ENCODE measurements at places on chromosomes 4 and X.

GRCh38 chr4:10157478-10158332 lies 41.1 kb upstream of the WDR1 start:
- DNase-seq: peak; percentile 19

DNA sequence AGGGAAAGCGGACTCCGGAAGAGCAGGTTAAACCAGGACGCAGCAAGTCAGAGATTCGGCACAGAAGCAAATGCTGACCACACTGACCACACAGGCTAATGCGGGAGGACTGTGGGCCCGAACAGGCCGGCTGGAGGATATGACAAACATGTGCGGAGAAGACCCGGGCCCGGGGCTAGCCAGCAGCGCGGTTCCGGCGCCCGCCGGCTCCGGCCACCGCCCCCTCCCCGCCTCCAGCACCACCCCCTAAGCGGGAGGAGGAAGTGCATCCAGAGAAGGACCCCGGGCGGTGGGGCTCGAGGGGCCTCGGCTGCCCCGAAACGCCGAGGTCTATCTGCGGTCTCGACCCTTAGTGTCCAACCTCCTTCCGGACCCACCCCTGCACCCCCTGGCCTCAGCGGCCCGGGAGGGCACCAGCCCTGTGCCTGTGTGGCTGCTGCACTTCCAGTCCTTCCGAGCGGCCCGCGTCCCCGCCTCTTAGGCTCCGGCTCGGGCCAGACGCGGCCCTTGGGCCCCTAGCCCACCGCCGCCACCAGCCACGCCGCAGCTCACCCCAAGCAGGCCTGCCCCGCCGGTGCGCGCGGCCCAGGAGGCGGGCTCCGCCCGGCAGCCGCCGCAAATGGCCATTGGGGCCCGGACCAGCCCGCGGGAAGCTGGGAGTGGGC lies 2.1 kb downstream of the ELOVL6 start:
- DNase-seq: peak; percentile 75

DNA sequence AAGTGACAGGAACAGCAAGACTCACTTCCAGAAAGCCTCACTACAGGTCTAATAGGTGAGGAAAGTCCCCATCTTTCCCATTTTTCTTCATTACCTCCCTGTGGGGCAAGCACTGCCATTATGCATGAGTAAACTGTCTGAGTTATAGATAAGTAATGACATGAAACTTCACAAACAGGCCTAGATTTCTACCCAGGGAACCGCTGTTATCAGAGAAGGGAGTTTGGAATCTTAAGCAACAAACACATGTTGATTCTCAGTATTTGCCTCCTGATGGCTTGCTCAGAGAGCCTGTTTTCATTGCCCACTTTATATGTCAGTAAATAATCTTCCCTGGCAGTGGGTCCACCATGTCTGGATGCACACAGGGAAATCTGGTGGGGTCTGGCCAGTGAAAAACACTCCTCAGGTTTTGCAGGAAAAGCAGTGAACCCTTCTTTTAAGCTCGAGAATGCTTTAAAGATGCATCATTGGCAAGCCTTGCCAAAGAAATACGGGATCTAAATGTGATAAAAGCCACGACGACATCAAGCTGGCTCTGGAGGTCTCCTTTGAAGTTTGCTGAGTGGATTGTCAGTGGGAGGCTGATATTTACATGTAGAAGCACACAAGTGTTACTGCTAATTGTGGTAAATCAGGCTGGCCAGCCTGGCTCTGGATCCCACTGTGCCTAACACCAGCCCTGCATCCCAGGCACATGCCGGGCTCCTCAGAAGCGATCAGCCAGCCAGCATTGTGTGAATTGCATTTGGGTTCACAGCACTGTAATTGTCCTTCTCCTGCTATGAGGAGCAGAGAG lies 25.2 kb downstream of the PDGFRA start:
- no peak for DNase-seq

DNA sequence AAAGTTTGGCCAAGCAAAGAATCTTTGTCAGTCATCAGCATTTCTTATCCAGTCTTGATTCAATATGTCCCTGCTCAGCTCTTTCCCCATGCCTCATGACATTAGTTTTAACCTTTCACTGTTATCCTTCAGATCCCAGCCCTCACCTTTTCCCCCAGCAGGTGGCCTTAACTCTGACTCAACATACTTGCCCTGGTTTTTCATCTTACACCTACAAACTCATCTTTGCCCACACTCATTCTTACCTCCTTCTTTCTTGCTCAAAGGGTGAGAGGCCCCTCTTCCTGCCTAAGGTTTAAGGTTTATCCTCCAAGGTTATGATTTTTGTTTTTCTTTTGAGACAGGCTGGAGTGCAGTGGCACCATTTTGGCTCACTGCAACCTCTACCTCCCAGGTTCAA lies 10.6 kb upstream of the ANXA5 start:
- no peak for DNase-seq

DNA sequence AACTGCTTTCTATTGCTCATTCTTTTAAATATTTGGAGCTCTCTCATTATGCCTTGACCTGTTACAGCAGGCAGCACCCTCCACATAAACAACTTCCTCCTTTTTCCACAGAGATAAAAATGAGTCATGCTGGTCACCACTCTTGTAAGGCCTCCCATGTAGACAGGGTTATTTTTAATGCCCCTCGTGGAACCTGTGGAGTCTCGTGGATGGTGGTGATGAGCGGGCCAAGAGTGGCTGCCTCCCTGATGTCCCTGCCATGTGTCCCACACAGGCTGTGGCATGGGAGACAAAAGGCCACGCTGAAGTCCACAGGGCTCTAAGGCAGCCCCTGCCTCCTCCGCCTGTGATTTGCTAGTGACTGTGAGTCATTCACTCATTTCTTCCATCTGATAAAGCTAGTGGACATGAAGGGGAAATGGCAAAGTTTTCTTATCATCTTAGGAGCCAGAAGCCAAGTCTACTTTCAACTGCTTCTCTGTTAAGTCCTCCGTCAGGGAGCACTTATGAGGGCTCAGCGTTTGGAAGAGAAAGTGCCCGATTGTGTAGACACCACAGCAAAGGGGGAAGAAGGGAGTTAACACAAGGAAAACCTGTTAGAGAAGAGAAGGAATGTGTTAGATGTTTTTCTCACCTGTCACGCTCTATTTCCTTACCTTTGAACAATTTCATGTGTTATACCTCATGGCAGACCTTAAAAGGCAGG lies 121.6 kb upstream of the FAT1 start:
- no peak for DNase-seq

GRCh38 chr4:147516133-147516532 lies 35.2 kb downstream of the EDNRA start:
- no peak for DNase-seq

- DNase-seq: no peak
Measured at GRCh38 chr4:121243485-121243884, 79.4 kb upstream of the TNIP3 start.

All from activated naive CD4-positive, alpha-beta T cell treated with anti-CD3 and anti-CD28 coated beads, Interleukin-2, amount 50 U/mL, for 72 hours (primary cell).